ENCODE measurements at places on chromosomes 3 and 15.

GRCh38 chr15:31498756-31499155 lies 172.1 kb downstream of the KLF13 start:
- DNase-seq, result no peak

- DNase-seq, result no peak
Observed at GRCh38 chr3:71130471-71131374, 452.8 kb downstream of the FOXP1 start.

DNA sequence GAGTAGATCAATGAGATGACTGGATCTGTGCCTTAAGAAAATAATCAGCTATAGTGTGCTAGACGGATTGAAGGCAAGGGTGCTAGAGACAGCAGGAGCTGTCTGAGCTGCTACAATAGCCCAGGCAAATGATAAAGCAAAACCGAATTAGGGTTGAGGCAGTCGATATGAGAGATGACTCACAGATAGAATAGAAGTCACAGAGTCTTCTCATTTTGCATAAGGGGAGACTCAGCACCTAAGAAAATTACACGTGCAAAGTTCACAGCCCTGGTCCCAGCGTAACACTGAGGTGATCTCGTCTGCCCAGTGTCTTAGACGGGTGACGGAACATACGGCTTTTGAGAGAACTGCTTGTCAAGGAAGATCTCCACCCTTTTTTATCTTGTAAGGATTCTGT lies 11.6 kb downstream of the LPP start:
- DNase-seq, result no peak

- DNase-seq, result no peak
Observed at GRCh38 chr3:171898192-171898591, 55.0 kb downstream of the TMEM212 start.

- DNase-seq, result no peak
Observed at GRCh38 chr3:14876921-14877333, 58.2 kb downstream of the FGD5 start.

DNA sequence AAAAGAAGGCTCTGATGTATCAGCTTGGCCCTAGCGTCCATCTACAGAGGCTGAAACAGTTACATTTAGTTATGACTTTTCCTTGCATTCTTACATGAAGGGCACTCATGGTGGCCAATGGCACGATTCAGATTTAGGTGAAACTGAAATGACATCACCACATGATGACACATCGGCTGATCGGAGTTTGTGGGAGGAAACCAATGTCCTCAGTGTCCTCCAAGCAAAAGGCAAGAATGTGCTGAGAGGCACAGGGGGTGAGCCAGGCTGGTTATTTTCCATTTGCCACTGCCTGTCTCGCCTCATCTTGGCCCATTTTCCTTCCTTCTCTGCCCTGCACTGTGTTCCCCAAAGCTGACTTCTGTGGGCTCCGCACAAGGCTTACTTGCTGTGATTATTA lies 34.4 kb downstream of the TARS3 start:
- no peak for DNase-seq

DNA sequence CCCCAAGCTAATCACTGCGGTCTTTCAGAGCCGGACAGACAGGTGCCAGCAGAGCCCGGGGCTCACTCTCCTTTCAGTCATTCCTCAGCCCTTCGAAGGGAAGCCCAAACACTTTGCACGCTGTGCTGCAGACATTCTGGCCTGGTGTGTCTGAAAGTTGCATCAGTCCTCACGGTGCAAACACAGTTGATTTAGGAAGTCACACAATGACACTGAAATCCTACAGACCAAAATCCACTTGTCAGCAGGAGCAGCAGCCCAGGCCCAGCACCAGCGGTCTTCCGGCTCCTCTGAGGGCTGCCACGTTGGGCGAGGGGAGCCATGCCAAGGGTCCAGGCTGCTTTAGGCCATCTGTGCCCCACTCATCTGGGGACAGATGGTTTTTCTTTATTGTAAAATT lies 61.6 kb downstream of the RGMA start:
- DNase-seq, result no peak

DNA sequence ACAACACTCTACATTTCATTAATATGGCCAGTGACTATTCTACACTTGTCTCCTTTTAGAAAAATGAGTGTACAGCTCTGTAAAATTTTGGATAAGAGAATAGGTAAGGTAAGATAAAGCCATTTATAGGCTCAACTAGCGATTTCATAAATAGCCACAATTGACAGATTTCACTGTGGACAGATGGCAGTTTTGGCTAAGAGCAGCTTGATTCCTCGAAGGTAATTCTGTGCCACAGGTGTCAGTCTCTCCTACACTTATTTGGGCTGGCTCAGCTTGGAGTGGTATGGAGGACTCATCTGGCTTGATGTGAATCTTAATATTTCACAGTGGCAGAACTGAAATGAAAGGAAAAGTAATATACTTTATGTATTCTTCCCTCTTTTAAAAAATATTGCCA lies 536.7 kb upstream of the TBL1XR1 start:
- DNase-seq, result no peak

- no peak for DNase-seq
Observed at GRCh38 chr15:29636140-29636539, 186.1 kb downstream of the TJP1 start.

GRCh38 chr3:170054204-170054603 lies 16.4 kb downstream of the GPR160 start:
- no peak for DNase-seq

- DNase-seq, result no peak
Observed at GRCh38 chr15:65244638-65245037, 33.4 kb upstream of the CILP start.

- DNase-seq, result no peak
Observed at GRCh38 chr3:100087198-100087597, 27.1 kb downstream of the FILIP1L start.

- no peak for DNase-seq
Observed at GRCh38 chr3:116842254-116842957, 132.8 kb downstream of the TUSC7 start.

GRCh38 chr3:182045736-182046135 lies 334.0 kb downstream of the SOX2 start:
- DNase-seq, result no peak

DNA sequence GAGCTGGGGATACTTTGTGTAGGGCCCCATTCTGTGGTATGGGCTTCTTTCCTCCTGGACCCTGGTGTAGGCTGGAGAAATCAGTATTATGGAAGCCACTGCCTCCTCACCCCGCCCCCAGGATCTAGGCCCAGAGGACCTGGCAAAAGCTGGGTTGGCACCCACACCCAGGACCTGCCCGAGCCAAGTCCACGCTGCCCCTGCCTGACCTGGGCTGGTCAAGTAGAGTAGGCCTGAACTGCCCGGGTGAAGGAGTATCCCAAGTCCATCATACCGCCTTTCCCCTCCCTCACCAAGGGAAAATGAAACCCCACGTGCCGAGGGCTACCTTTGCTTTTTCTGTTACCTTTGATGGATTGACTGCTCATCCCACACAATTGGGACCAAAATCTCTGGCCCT lies 37.7 kb upstream of the TRAK1 start:
- DNase-seq, result no peak

- DNase-seq, result no peak
Observed at GRCh38 chr3:66106788-66107187, 68.1 kb upstream of the MAGI1 start.

- no peak for DNase-seq
Observed at GRCh38 chr3:30933478-30934207, 39.2 kb upstream of the GADL1 start.

GRCh38 chr3:128573160-128573559 lies 77.5 kb downstream of the RPN1 start:
- DNase-seq, result no peak

DNA sequence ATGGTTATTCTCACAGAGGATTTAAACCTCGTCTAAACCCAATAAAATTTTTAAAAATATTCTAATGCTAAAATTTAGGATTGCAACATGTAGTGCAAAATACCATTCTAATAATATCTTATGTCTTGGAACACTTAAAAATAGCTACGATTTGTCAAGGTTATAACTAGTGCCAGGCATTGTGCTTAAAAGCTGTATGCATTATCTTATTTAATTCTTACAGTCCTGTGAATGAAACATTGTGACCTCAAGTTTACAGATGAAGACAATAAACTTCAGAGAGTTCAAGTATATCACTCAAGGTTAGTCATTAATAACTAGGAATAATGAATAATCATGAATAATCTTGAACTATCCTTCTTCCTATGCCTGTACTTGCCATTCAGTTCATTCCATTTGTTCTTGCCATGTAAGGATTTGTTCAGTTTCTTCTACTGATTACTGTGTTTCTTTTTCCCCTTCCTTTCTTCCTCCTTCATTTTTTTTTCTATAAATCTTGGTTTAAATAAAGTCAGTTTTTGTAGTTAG lies 897.6 kb upstream of the NR2F2 start:
- DNase-seq, result no peak

- DNase-seq, result no peak
Observed at GRCh38 chr3:123038751-123039150, 11.2 kb upstream of the SEMA5B start.

DNA sequence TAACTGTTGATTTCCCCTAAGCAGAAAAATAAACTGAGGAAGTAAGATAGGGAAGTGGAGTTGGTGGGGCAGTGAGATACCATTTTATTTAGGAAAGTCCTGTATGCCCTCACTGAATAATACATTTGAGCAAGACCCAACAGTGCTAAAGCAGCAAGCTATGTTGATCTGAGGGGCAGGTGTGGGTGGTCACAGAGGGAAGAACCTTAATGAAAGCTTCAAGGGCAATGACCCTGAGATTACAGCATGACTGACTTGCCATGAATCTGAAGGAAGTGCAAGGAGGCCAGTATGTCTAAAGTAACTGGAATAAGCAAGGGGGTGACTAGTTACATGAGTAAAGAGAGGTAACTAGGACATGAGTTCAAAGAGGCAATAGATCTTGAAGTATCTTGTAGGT lies 159.5 kb downstream of the CD47 start:
- no peak for DNase-seq

DNA sequence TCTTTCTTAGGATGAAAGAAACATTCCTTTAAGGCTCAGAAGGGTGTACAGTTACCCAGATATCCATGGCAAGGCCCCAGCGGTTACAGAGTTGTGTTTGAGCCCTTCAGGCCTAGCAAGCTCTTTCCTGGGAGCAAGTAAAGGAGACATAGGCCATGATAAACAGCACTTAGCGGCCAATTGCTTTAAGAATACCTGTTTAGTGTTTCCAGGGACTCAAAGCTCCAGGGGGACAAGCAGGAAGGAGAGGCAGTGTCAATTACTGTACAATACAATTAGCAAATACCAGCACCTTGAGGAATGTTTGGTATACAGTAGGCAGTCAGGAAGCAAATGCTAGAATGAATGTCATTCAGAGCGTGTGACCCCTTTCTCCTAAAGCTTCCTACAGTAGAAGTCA lies 176.3 kb upstream of the ICE2 start:
- DNase-seq, result no peak

DNA sequence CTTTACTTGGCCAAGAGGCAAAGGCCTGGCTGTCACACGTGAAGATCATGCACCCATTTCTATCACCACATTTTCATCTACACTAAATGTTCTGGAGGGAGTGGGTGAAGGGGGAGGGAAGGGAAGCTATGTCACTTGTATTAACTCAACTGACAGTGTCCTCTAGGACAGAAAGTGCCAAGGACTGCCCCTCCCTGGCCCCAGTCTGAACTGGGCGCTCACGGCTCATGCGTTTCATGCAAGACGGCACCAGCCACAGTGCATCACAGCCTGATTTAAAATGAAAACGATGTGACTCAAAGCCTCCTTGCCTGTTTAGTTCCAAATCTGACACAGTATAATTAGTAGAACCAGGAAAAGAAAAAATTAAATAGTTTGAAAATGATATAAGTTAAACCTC lies 20.8 kb upstream of the RAD18 start:
- DNase-seq, result no peak

DNA sequence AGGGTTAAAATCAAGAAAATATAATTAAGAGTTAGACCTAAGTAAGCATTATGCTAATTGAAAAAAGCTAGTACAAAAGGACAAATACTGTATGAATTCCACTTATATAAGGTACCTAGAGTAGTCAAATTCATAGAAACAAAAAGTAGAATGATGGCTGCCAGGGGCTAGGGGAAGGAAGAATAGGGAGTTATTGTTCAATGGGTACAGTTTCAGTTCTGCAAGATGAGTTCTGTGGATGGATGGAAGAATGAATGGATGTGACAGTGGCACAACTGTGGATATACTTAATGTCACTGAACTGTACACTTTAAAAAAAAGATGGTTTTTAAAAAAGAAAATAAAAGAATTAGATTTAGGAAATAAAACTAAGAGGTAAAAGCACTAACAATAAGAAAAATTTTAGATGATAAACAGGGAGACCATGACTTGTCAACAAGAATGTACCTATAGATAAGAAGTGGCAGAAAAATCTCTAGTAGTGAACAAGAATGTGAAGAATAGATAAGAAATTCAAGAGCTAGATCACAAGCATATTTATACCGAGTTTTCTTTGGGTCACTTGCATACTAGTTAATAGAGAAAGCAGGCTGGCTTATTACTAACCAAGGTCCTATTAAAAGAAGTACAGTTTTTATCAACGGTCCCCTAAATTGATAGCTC lies 5.5 kb downstream of the IFT80 start:
- DNase-seq, result no peak

DNA sequence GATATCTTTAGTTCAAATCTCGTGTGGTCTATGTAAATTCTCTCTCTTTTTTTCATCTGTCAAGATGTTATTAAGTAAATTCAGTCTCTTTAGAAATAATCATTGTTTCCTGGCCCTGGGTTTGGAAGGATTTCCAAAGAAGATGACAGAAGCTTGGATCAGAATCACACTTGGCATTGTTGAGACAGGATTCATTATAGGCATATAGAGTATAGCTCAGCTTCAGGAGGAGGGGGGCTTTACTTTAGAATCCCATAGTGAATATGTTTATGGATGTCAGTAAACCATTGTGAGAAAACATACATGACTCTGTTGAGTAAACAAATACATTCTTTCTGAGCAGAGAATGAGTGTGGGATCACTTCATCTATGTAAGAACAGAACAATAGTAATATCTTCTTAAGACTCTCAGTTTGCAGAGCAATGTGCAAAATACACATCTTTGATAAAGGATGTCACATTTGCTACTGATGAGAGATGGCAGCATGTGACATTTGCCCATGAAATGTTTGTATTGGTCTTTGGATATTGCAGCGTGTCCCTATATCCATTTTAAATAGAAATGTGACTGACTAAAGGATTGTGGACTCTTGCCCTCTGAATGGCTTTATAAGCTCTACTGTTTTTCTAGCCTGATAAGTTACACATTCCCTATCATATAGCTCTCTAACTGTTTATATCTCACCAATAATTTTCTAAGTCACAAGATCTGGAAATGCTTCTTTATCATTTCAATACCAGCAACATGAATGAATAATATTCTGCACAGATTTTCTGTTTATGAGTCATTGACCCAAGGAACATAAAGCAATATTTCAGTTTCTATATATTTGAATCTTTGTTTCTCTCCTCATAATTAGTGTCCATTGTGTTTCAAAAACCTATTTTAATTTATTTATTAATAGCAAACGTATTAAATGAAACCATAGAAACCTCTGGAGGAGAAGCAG lies 95.6 kb upstream of the THRB start:
- no peak for DNase-seq
